SJSA1 (cell line): ENCODE measurements at places on chromosomes 4 and X. TPM values are rescaled to one million over a fixed set of nuclear protein-coding genes. Genes with fewer than 3 reads are reported as not detected.

The CSAG2 gene
- total RNA-seq: not detected in 2 replicates

The P2RY8 gene
- total RNA-seq: not detected in 2 replicates

The MAGEE2 gene
- not detected in 2 replicates for total RNA-seq

The F11 gene
- total RNA-seq: not detected in 2 replicates

The IBSP gene
- total RNA-seq: 0.19 and 0.21 TPM in 2 replicates

The TBCK gene
- 16.5 and 22.3 TPM in 2 replicates for total RNA-seq

The F8A2 gene
- total RNA-seq: not detected in 2 replicates

The TMEM150C gene
- 0.06 TPM in 1 of 2 replicates, not detected in the other for total RNA-seq

The CENPVL1 gene
- total RNA-seq: not detected in 2 replicates

The KLHL8 gene
- 10.2 and 16.0 TPM in 2 replicates for total RNA-seq

The OTUD6A gene
- total RNA-seq: not detected in 2 replicates
